ENCODE measurements at places on chromosomes 1 and 21.

DNA sequence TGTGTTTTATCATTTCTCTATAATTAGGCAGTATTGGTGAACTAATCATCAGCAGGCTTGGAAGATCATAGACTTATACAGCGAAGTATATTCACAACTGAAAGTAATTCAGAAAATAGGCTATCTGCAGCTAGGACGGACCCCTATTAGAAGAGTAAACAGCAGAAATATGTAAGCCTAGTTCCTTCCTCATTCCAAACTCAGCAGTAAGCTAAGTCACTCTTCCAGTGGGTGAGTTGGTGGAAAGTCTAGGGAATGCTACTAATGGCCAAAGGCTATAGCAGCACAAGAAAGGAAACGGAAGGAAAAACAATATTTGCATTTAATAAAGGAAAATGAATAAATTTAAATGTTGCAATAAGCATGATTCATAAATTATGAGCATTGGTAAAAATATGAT, 918.1 kb upstream of the TMPRSS15 start:
- no peak for DNase-seq

DNA sequence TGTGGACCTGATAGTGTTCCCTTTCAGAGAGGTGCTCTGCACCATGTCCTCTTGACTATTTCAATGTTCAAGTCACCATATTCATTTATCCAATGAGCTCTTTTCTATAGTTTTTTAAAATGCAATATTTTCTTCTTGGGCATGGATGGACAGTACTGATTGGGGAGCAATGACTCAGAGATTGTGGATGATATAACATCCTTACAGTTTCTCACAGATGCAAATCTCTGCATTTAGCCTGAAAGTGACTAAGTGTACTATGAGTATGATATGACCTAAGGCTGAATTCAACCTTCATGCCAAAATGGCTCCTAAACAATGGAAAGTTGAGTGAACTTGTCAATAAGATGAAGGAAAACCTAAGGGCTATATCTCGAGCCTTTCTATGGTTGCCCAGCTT, 36.5 kb downstream of the C4BPA start:
- no peak for DNase-seq

- no peak for DNase-seq
These were observed 1.6 kb downstream of the S100A9 start for GRCh38 chr1:153359241-153359640.

GRCh38 chr1:157819896-157820295, at the start of gene FCRL1:
Gene FCRL1 (minus strand): TSS chr1:157820120. CDS start chr1:157820037, 83 bp downstream.
- DNase-seq, result no peak

DNA sequence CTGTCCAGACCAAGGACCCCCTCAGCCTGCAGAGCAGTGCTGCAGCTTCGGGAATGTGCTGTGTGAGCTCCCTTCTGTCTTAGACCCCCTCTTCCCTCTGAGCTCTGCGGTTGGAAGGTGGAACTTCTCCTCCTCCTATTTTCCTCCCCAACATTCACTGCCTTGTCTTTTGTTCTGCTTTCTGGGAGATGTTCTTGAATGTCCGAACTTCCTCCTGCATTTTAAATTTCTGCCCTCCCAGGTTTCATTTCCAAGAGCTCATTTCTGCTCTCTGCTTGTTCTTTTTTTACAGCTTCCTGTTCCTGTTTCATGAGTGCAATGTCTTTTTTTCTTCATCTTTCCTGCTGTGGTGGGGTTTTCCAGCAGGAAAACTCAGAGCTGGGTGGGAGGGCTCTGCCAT, 29.3 kb downstream of the RRP1 start:
- no peak for DNase-seq

- no peak for DNase-seq
These were observed 121.6 kb upstream of the IRF2BP2 start for GRCh38 chr1:234731569-234732085.

GRCh38 chr1:1397839-1398523, 1.2 kb downstream of the CCNL2 start:
- no peak for DNase-seq

DNA sequence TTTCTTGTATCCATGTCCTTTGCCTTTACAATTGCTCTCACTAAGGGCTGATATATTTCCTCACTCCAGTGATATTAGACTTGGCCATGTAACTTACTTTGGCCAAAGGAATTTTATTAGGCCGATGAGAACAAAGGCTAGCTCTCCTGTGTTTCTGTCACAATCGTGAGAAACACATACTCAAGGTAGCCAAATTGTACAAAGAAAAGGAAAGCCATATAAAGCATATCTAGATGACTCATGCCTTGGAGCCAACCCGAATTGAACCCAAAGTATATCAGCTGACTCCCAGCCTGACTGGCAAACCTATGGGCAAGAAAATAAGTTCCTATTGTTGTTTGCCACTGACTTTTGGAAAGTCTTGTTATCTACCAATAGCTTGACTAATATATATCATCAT, 371.7 kb upstream of the LRRC7 start:
- no peak for DNase-seq

GRCh38 chr1:176795929-176796328, 333.0 kb downstream of the PAPPA2 start:
- DNase-seq, result no peak

- DNase-seq, result no peak
These were observed 68.7 kb upstream of the CD5L start for GRCh38 chr1:157910270-157910669.

GRCh38 chr21:25326181-25326580, 281.1 kb downstream of the MRPL39 start:
- DNase-seq, result no peak

GRCh38 chr1:234608911-234609690, 877 bp downstream of the IRF2BP2 start:
- DNase-seq, result no peak

- DNase-seq, result no peak
These were observed 20.1 kb downstream of the OSBPL9 start for GRCh38 chr1:51636764-51637522.

DNA sequence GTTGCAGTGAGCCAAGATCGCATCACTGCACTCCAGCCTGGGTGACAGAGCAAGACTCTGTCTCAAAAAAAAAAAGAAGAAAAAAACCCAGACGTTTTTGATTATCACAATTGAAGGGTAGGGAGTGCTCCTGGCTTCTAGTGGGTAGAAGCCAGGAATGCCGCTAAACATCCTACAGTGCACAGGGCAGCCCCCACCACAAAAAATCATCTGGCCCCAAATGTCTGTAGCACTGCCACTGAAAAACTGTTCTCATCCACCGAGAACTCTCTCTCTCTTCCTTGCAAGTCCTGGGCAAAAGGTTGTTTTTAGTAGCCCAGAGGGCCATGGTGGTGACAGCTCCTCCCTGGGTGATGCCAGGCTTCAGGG, 35.6 kb upstream of the GPR157 start:
- DNase-seq, result no peak
